ENCODE measurements at places on chromosomes 6 and 20. TPM values are rescaled to one million over a fixed set of nuclear protein-coding genes. Genes with fewer than 3 reads are reported as not detected.

The ZNF165 gene
- 10.5 TPM for total RNA-seq

The RMND1 gene
- 19.3 TPM for total RNA-seq

The CTAGE9 gene
- not detected for total RNA-seq

The GSTA2 gene
- total RNA-seq: not detected

The BPIFB4 gene
- not detected for total RNA-seq

The GRM1 gene
- not detected for total RNA-seq

The SDCBP2 gene
- 14.8 TPM for total RNA-seq

GRCh38 chr20:55677011-55677410 lies 328.3 kb downstream of the CBLN4 start:
- DNase-seq: no peak

DNA sequence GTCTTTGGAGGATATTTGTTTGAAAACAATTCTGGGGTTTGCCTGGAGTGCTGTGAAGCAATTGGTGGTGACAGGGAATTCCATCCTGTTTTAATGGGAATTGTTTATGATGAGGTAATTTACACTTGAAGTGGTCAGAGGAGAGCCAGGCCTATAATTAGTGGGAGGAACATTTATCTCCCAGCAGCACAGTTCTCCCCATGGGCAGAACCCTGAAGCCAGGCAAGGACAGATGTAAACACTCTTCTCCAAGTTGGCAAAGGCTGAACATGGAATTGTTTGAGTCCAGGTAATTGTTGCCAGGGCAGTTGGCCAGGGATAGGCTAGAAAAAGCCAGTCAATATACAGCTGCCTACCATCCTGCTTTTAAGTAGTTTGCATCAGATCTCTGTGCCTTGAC lies 789.7 kb downstream of the FRK start:
- no peak for DNase-seq

DNA sequence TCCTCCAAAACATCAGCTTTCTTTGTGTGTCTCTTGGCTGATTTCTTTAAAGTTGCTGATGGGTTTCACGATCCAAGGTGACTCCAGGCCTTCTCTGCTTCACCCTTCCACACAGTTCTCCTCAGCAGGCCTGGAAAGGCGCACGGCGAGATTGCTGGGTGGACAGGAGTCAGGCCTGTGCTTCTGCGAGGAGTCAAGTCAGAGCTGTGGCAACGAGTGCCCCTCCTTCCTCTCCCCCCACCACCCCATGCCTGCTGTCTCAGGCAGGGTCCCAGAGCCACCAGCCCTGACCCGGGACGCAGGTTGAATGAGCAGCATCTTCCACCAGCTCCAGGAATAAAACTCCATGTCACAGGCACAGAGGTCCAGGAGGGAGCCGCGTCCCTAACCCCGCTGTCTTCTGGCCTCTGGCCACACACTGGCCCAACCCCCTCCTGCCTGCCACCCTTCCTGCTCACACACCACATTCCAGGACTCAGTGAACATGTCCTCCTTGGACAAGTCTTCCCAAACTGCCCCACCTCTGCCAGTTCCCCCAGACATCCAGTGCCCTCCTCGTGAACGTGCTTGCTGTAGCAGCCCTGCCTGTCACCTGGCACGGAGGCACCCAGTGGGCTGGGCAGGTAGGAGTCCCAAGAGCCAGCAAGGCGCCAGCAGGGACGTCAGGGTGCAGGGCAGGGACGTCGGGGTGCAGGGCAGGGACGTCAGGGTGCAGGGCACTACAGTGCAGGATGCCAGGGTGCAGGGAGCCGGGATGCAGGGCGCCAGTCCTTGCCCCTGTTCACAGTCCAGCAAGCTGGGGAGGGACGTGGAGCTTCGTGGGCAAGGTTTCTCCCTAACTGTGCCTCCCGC lies 7.2 kb upstream of the NTSR1 start:
- peak; percentile 38 for DNase-seq

GRCh38 chr6:79435746-79436145 lies 101.5 kb downstream of the LCA5 start:
- DNase-seq: no peak

DNA sequence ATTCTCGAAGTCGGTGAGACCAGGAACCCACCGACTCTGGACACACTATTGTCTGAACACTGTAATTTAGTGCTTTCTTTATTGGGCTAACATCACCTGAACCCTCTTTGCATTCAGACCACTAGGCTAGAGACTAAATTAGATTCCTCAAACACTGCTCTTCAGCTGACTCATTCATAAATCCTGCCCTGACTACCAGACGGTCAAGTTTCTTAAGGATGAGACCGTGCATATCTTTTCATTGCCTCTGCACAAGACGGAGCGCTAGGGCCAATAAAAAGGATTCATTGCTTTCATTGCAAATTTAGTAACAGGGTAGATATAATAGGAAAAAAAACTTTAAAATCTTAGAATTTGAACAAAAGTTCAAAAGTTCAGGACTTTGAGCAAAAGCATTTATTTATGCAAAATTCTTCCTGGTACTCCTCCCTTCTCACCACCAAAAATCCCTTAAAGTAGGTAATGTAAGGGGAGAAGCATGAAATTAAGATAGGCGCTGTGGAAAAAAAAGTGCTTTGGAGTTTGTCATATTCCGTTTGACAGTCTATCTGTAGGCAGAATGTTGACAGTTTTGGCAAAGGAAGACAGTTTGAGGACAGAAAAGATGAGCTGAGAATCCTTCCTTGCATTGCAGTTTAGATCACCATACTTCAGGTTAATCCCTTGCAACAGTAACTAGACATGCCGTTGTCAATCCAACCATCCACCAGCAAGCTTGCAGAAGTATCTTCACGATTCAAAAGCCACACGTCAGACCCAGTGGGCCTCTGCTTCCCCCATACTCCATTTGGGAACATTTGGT lies 328.6 kb upstream of the JARID2 start:
- no peak for DNase-seq

- no peak for DNase-seq
Observed at GRCh38 chr6:159098636-159099106, 53.9 kb upstream of the TAGAP start.

- no peak for DNase-seq
Observed at GRCh38 chr20:48951646-48952045, 30.1 kb downstream of the ARFGEF2 start.

DNA sequence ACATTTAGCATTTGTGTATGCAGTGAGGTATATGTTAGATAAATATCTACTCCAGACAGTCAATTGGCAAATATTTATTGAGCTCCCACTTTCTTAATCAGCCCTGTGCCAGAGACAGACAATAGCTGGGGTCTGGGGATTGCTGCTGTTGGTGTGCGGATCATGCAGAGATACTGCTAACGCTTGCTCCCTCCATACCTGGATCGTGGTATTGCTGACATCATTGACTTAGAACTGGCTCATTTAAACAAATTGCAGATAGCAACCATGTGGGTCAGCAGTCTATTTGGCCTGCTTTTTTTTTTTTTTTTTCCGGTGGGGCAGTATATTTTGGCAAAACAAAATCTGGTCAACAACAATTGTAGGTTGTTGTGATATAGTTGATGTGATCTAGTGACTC lies 9.5 kb downstream of the ARID1B start:
- no peak for DNase-seq

- no peak for DNase-seq
Observed at GRCh38 chr6:132357120-132357519, 44.2 kb downstream of the MOXD1 start.

- DNase-seq: no peak
Observed at GRCh38 chr6:7701212-7701834, 24.6 kb upstream of the BMP6 start.

- no peak for DNase-seq
Observed at GRCh38 chr20:20759132-20759531, 46.7 kb upstream of the RALGAPA2 start.

DNA sequence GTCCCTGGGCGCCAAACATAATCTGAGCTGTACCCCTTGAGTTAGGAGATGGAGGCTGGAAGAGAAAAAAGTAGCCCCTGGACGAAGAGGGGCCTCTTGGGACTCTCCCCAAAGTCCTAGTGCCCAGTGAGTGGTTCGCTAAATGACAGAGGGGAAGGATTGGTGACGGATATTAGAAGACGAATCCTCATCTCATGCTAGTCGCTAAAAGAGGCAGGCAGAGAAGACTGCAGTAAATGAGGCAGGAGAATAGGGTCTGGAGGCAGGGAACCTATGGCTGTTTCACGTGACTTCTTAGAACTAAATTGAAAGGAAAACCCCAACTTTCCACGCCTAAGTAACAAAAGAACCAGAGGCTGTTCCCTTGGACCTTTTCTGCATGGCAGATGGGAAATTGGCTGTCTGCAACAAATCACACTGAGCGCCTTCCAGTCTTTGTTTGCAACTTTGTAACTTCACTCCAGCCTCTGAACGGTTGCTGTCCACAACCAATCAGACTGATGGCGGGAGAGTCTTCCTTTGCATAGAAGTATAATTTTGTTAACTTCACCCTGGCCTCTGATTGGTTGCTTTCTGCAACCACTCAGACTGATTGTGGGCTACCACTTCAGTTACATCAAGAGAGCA lies 731 bp upstream of the RBL1 start:
- DNase-seq: no peak

- peak; percentile 79 for DNase-seq
Observed at GRCh38 chr20:63009045-63009961, 2.5 kb upstream of the BHLHE23 start.

DNA sequence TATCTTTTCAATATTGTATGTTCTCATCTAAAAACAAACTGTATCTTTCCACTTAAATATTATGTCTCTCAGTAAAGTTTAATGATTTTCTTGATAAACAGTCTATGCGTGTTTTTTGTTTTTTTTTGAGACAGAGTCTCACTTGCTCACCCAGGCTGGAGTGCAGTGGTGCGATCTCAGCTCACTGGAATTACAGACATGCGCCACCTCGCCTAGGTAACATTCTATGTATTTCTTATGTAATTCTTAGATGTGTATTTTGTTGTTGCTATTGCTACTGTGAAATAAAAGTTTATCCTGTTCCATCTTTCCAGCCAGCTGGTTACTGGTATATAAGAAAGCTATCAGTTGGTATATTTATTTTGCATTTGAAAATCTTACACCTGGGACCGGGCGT lies 29.4 kb downstream of the ABHD12 start:
- DNase-seq: peak; percentile 28

- DNase-seq: no peak
Observed at GRCh38 chr6:9535106-9535505, 879.8 kb downstream of the TFAP2A start.

- DNase-seq: no peak
Observed at GRCh38 chr6:2891768-2892170, 11.3 kb downstream of the SERPINB9 start.

DNA sequence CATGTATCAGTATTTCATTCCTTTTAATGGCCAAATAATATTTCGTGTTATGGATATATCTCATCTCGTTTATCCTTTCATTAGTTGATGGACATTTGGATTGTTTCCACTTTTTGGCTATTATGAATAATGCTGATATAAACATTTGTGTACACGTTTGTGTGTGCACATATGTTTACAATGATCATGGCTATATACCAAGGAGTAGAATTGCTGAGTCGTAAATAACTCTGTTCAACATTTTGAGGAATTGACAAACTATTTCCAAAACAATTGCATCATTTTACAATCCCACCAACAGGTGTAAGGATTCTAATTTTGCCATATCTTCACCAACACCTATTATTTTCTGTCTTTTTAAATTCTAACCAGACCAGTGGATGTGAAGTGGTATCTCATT lies 26.3 kb upstream of the PNRC1 start:
- no peak for DNase-seq
